ENCODE measurements at places on chromosomes 2 and 18.

DNA sequence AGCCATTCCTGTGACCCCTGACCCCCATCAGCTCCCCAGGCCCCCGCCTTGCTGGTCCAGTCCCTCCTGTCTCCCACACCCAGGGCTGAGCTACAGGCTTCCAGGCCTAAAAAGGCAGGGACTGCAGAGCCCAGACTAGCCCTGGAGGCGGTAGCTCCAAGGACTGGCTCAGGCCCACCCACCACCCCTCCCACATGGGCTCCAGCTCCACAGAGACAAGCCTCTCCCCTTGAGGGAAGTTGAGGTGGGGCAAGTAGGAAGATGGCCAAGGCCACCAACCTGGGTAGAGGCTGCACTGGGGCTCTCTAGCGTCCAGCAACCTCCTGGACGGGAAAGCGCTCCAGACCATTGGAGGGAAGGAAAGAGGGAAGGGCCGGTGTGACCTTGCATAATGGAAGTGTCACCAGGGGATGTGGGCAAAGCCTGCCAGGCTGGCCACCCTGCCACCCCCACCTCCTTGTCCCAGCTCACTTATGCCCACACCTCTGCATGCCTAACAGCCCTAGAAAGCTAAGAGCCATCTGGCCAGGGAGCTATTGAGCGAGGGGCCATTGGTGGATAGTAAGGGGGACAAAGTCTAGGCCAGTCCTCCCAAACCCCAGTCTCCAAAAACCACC lies 63.1 kb downstream of the TNS1 start:
- H3K4me1 ChIP-seq = no peaks in the 10 kb centered on the region
- no peak overlapping the region for H3K4me3 ChIP-seq
- 0 out of 2 replicates have a peak, but pooled peaks cover 3% of the 10 kb centered on the region for H3K27me3 ChIP-seq
- no peak overlapping the region for H3K27ac ChIP-seq

DNA sequence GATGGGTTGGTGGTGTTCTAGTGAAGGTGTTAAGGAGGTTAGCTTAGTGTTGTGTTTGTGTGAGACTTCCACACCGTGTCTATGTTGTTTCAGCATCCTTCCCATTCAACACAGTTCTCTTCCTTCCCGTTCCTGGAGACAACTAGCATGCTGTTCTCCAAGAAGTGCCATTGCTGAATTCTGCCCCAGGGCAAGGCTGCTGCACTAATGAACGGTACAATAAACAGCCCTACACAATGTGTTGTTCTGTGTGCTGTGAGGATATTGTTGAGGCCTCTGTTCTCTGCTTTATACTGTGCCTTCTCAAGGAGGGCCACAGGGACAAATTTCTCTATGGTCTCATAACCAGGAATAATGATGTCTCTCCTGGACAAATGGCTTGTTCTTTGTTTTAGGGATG lies 39.8 kb upstream of the ZEB2 start:
- H3K27ac ChIP-seq = no peak overlapping the region
- no peaks in the 10 kb centered on the region for H3K27me3 ChIP-seq
- H3K4me3 ChIP-seq = no peak overlapping the region
- no peaks in the 10 kb centered on the region for H3K4me1 ChIP-seq
- no peak for DNase-seq
- H3K36me3 ChIP-seq = no peaks in the 10 kb centered on the region

GRCh38 chr2:119468154-119468955 lies 36.7 kb downstream of the TMEM37 start:
- H3K27me3 ChIP-seq = 0 out of 2 replicates have a peak, but pooled peaks cover 2% of the 10 kb centered on the region
- no peaks in the 10 kb centered on the region for H3K4me1 ChIP-seq
- no peak overlapping the region for H3K4me3 ChIP-seq
- H3K27ac ChIP-seq = no peak overlapping the region

DNA sequence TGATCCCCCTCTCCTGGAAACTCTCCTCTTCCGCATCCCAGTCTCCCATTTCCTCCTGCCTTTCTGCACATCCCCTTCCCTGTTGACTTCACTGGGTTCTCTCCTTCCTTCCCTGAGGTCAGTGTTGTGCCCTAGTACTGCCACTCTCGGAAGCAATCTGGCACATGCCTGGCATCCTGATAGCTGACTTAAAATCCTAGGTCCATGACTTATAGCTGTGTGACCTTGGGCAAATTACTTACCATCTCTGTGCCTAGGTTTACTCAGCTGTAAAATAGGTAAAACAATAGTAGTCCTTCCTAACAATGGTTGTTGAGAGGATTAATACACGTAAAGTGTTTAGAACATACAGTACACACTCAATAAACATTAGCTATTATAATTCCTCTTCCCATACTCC lies 9.3 kb downstream of the EVA1A start:
- H3K27me3 ChIP-seq = no peaks in the 10 kb centered on the region
- H3K4me1 ChIP-seq = no peaks in the 10 kb centered on the region
- H3K4me3 ChIP-seq = no peak overlapping the region
- no peaks in the 10 kb centered on the region for H3K36me3 ChIP-seq
- H3K27ac ChIP-seq = no peak overlapping the region
- no peak for DNase-seq

- H3K4me3 ChIP-seq = no peak overlapping the region
- peak; percentile 22 for DNase-seq
- no peaks in the 10 kb centered on the region for H3K4me1 ChIP-seq
- no peaks in the 10 kb centered on the region for H3K36me3 ChIP-seq
- peaks cover 12% of the 10 kb centered on the region for H3K27me3 ChIP-seq
Observed at GRCh38 chr18:73842795-73843394, 304.7 kb downstream of the FBXO15 start.

DNA sequence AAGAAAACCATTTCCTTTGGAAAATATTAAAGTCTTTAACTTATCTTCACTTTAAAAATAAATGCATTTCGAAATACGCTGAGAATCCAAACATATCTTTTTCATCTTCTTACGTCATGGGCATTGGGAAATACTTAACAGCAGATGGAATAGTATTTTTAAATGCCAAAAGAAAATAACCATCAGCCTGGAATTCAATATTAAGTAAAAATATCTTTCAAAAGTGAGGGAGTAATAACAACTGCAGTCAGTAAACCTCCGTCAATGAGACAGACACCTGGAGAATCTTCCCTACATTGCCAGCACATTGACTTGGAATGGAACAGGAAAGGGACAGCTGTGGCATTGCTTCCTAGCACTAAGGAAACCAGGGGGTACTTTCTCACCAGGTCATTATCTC lies 290.4 kb upstream of the TNP1 start:
- DNase-seq = no peak
- no peaks in the 10 kb centered on the region for H3K27me3 ChIP-seq
- H3K27ac ChIP-seq = no peak overlapping the region
- H3K4me1 ChIP-seq = no peaks in the 10 kb centered on the region

- DNase-seq = no peak
- no peaks in the 10 kb centered on the region for H3K36me3 ChIP-seq
- peaks cover 3% of the 10 kb centered on the region for H3K27me3 ChIP-seq
- H3K27ac ChIP-seq = no peak overlapping the region
- H3K4me3 ChIP-seq = no peak overlapping the region
- H3K4me1 ChIP-seq = no peaks in the 10 kb centered on the region
Observed at GRCh38 chr2:217706095-217706494, 296.7 kb downstream of the TNS1 start.

DNA sequence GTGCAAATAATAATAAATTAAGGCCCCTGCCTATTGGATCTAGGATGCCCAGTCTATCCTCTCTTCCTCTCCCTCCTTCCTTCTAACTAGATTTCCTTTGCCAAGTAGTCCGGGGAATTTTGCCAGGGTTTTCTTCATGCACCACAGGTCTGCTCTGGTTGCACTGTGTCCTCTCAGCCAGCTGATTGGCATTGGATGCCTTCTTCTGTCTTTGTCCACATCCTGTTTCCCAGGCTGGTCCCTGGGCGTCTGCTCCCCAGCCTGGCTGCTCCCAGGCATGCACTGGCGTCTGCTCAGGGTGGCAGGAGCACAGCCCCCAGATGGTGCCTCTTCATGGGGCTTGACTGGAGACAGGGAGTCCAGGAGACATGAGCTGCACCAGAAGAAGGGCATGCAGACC lies 66.4 kb downstream of the GALR1 start:
- H3K27ac ChIP-seq = no peak overlapping the region
- no peaks in the 10 kb centered on the region for H3K36me3 ChIP-seq
- H3K27me3 ChIP-seq = peaks cover 12% of the 10 kb centered on the region
- H3K4me1 ChIP-seq = no peaks in the 10 kb centered on the region
